ENCODE measurements at places on chromosomes 2 and 18.
A peak's percentile ranks its signal among the peaks of the same experiment; 100 is the strongest.

DNA sequence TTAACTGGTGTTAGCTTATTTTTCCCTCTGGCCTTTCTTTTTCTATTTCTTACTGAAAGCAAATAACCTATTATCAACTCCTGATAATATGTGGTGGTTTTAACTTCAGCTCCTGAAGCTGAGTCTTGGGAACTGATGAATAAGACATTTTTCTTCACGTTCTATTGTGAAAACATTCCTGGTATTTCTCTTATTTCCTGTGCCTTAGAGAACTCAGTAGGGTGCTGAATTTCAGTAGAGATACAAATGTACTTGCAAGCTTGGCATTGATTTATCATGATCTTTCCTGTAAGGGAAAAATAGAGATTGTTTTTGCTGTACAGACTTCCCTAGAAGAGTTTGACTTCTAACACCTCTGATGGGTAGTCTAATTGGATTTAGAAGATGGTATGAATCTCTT, 52.8 kb upstream of the DCC start:
- no peak for DNase-seq

DNA sequence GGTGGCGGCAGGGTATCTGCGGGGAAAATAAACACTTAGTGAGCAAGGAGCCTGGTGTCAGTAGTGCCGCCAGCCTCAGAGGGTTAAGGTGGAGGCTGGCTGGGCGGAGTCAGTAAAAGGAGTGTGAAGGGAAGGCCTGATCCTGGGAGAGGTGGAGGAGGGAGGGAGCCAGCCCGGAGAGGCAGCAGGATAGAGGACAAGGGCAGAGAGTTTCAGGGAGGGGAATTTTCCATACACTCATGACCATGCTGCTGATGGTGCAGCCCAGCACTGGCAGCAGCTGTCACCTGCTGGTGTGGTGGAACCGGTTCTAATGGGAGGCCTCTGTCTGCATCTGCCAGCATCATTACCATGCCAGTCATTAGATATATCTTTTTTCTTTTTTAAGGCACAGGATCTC, 2.0 kb upstream of the TEX44 start:
- DNase-seq = no peak

DNA sequence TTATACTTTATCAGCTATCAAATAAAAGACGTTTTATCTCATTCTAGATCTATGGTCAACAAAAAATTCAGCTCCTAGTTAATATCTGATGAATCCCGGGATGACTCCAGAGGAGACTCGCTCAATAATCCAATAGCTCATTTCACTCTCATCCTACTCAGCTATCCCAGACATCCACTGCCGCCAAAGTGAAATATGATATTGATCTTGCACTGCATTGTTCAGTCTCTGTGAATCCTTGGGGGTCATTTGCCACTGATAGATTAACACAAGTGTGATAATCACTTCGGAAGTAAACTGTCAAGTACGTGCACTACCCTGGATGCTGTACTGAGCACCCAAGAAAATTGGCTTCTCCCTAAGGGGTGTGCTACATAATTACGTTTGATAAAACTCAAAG, 249.1 kb downstream of the SUCLG1 start:
- DNase-seq = no peak

GRCh38 chr18:79866889-79867574, 69.3 kb downstream of the KCNG2 start:
- no peak for DNase-seq

GRCh38 chr2:226274143-226274542, 525.5 kb downstream of the IRS1 start:
- no peak for DNase-seq

DNA sequence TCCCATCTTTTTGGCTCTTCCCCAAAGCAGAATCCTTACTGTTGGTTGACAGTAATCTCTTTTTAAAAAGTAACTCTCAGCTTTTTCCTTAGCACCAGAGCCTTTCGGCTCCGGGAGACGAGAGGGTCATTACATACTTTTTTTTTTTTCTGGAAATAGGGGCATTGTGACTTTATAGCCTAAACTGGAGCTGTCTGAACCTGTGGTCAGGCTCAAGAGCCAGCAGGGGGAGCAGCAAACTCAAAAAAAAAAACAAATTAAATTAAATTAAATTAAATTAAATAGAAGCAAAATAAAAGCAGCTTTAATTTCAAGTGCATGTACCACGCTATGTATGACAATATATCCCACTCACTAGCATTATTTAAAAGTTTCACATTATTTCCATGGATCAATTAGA, 156.6 kb downstream of the DTNA start:
- DNase-seq = no peak

GRCh38 chr2:38626326-38627035, 23.8 kb upstream of the HNRNPLL start:
- DNase-seq = peak; percentile 69

DNA sequence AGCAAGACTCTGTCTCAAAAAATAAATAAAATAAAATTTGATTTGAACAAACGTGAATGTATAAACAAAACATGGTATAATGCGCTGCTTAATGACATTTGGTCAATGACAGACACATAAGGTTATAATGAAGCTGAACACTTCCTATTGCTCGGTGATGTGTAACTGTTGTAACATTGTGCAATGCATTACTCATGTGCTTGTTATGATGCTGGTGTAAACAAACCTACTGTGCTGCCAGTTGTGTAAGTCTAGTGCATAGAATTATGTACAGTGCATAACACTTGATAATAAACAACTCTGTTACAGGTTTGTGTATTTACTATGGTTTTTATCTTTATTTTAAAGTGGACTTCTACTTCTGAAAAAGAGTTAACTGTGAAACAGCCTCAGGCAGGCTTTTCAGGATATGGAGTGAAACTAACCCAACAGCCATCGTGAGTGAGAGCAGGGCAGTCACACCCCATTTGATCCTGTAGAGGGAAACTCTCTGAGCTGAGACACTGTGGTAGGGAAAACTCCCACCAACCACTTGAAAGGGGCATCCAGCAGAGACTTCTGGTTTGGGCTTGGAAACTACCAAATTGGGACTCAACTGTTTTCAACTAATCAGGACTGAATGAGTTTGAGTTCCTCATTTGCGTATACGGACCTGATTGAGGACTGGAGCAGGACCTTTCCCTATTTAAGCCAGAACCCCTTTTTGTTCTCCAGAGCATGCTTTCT, 8.7 kb upstream of the RPRD1A start:
- DNase-seq = no peak

DNA sequence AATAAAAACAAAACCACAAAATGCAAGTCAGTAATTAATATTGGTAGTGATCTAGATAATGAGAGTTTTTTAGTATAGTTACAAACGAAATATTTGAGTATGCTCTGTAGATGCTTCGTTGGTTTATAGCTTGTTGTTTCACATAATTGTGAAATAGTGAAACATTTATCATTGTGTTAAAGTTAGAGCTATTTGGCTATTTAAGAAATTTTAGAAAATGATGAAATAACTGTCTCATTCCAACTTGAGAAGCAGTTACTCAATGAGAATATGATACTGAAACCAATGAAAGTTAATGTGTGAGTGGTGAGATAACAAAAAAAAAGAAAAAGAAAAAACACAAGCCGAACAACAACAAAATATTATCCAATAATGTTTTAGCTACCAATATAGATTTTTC, 475.6 kb upstream of the ZEB2 start:
- DNase-seq = no peak

GRCh38 chr2:62145478-62146100, 50.3 kb upstream of the B3GNT2 start:
- DNase-seq = no peak

- no peak for DNase-seq
Measured at GRCh38 chr2:101265893-101266499, 13.3 kb downstream of the CNOT11 start.

GRCh38 chr2:159202568-159203071, 83.9 kb downstream of the WDSUB1 start:
- no peak for DNase-seq

- no peak for DNase-seq
Measured at GRCh38 chr2:119224391-119225104, 914 bp downstream of the STEAP3 start.

DNA sequence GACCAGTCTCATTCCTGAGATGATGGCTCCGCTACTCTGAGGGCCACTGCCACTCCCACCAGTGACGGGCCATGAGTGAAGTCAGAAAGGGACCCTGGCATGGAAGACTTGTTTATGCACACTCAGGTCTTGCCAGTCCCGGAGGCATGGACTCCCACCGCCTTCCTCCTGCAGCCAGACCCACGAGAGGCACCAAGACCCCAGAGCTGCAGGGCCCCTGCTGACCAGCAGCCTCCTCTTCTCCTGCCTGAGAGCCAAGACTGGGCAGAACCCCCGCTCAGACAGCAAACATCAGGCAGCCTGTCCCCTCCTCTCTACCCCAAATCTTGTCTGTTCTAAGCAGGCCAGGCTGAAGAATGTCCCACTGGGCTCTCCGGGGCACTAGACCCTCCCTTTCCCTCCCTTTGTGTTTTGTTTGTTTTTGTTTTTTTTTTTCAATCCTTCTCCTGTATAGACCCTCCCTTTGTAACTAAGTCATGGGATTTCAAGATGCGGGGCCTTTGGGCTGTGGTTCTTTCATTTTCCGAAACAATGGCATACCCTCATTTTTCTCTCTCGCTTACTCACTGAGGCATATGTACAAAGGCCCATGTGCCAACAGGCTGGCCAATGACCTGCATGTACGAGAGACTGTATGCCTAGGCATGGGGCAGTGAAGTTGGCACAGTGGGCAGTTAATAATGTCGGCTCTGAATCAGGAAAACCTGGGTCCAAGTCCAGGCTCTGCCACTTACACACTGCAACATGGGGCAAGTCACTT, 24.3 kb upstream of the MAPRE3 start:
- no peak for DNase-seq

DNA sequence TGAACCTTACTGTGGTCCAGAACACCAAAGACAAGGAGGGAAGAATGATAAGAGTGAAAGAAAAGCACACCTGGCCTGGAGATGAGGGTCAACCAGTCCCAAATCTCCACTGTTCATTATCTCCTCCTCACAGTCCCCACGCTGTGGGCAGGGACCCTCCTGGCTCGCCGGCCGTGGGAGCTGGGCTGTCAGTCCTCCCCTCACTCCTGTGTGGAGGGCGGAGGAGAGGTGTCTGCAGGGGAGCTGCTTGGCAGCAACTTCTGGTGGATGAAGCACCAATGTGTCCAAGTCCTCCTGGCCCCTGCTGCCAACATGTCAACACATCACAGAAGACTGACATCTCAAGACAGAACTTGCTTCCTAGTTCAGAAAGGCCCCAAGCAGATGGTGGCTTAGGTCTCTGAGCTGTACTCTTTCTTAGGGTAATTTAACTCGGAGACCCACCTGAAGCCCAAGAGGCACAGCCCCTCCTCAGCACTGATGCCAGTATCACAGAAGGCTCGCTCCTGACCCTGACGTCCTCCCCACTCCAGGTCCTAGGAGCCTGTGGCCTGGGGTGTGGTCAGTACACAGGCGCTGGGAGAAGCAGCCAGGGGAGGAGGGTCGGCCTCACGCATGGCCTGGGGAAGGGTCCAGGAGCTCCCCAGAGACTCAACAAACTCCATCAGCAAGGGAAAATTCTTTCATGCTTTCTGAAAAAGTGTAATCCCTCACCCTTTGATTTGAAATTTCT, 54.5 kb downstream of the PARD6G start:
- no peak for DNase-seq

GRCh38 chr2:11932048-11932512, 185.6 kb downstream of the LPIN1 start:
- no peak for DNase-seq

DNA sequence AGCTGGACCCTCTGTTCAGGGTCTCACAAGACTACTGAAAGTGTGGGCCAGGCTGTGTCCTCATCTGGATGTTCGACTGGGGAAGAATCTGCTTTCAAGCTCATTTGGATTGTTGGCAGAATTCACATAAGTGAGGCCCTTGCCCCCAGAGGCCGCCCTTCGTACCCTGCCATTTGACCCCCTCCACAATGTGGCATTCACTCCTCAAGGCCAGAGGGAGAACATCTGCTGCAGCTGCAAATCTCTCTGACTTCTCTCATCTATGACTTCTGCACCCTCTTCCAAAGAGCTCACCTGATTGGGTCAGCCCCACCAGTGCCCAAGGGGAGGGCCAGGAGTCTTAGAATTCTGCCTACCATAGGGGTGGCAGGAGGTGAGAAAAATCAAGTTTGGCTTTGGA, 3.9 kb upstream of the CNDP2 start:
- DNase-seq = no peak

- no peak for DNase-seq
Measured at GRCh38 chr2:168645696-168646338, 156.6 kb upstream of the NOSTRIN start.

DNA sequence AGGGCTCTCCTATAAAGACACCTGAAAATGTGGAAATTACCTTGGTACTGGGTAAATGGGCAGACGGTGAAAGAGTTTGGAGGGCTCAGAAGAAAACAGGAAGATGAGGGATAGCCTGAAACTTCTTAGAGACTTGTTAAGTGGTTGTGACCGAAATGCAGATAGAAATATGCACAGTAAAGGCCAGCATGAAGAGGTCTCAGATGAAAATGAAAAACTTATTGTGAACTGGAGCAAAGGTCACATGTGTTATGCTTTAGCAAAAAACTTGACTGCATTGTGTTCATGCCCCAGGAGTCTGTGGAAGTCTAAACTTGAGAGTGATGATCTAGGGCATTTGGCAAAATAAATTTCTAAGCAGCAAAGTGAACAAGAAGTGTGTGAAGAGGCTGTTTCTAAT, 137.1 kb downstream of the CBLN2 start:
- DNase-seq = no peak

GRCh38 chr18:13313006-13313686, 94.6 kb downstream of the LDLRAD4 start:
- peak; percentile 73 for DNase-seq

DNA sequence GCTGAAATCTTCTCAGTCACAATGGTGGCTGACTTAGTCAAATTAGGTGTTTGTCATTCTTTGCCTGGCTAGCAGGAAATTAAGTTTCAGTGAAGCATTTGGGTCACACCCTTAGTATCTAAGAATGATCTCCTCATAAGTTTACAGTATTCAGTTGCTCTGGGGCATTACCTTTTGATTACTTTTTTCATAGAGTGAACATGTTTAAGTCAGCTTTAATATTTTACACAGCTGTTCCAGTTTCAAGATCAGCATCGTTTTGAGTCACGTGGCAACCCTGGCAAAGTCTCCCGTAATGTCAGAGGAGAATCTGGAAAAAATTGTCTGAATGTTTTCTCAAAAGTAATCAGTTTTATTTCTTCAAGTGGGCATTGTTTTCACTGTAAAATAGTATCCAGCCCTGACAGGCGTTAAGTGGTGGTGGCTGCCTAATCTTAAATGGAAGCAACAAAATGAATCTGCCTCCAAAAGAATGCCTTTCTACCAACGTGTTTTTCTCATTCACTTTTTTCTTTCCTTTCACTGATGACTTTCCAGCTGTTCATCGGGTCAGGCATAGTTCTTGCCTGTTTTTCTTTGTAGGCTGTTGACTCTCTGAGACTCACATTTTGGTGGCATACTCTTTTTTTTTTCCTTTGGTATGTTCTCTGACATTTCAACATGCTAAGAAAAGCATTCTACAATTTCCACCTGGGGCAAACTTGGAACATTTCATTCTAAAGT, 319.6 kb upstream of the TCF4 start:
- no peak for DNase-seq

DNA sequence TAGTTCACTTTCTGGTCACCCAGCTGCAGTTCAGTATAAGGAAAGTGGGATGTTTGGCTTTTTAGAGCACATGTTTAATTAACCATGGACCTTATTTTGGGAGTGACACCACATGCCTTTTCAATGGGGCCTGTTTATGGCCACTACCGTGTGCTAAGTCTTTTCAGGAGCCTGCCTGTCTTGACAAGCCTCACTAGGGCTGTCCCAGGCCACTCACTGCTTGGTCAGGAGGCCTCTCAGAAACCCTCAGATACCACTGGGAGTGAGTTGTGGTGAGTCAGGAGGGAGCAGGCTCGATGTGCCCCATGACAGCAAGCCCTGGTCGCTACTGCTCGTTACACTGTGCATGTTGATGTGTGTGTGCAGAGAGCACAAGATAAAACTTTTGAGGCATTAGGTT, 123.0 kb downstream of the MAP4K4 start:
- no peak for DNase-seq
